ENCODE measurements at places on chromosomes 16 and 17.

GRCh38 chr17:30947796-30948195 lies 23.0 kb upstream of the RNF135 start:
- no peak for ATAC-seq

- ATAC-seq: no peak
Observed at GRCh38 chr16:48810436-48810802, 200.4 kb upstream of the N4BP1 start.

- no peak for ATAC-seq
Observed at GRCh38 chr16:25413975-25414374, 156.3 kb upstream of the ZKSCAN2 start.

DNA sequence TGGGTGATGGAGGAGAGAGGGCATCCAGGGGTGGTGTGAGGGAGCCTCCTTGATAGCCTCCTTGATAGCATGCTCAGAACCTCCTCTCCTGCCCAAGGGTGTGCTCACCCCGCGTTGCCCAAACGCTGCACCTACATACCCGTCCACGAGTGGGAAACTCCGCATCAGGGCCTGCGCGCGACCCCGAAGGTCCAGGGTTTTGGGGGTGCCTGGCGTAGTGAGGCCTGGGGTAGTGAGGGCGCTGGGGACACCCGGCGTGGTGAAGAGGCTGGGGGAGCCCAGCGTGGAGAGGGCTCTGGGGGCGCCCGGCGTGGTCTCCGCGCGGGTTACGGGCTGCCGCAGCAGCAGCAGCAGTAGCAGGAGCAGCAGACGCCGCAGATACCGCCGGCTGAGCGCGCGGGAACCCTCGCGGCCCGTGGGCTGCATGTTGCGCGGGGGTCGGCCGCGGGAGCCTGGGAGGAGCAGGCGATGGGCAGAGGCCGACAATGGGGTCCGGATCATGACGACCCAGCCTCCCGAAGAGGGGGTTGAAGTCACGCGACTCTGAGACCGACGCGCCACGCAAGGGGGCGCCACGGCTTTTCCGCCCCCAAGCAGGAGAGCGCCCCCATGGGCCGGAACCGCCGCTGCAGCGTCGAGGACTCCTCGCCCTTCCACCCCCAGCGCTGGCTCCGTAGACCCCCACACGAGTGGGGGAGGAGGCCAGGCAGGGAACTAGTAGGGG lies at the start of gene DPEP3:
TSS of gene DPEP3 (minus strand) at position 545 of the 724 bp plus-strand sequence. CDS start at position 426, 119 bp downstream.
- no peak for ATAC-seq

DNA sequence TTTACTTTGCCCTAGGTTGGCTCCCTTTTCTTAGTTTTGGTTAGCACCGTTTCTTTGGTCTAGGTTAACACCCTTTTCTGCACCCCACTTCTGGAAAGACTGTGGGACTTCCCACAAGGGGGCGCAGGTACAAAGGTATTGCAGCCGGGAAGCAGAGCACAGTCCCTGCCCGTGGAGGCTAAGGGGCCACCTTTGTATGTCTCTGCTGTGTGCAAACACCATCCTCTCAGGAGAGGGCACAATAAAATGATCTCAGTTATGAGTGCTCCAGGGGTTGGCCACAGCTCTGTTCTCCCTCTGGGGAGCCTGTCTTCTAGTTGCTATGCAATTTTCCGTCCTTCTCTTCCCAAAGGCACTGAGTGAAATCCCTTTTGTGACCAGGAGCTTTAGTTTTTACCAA lies 28.4 kb upstream of the TMC5 start:
- ATAC-seq: no peak

DNA sequence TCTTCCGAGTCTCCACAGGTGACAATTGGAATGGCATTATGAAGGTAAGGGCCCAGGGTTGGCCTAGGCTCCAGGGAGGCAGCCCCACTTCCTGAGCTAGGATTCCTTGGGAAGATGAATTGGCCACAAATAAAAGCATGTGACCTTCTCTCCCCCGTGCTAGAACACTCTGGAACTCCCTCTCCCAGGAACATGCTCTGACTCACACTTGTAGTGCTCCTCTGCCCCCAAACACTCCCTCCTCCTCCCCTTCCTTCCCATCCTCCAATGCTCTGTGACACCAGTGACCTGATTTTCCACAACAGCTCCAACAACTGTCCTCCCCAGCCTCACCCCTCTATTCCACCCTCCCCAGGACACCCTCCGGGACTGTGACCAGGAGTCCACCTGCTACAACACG lies 16.4 kb upstream of the ABCC3 start:
- peak; percentile 13 for ATAC-seq

GRCh38 chr16:23700509-23700908 lies 12.5 kb downstream of the ERN2 start:
- no peak for ATAC-seq

DNA sequence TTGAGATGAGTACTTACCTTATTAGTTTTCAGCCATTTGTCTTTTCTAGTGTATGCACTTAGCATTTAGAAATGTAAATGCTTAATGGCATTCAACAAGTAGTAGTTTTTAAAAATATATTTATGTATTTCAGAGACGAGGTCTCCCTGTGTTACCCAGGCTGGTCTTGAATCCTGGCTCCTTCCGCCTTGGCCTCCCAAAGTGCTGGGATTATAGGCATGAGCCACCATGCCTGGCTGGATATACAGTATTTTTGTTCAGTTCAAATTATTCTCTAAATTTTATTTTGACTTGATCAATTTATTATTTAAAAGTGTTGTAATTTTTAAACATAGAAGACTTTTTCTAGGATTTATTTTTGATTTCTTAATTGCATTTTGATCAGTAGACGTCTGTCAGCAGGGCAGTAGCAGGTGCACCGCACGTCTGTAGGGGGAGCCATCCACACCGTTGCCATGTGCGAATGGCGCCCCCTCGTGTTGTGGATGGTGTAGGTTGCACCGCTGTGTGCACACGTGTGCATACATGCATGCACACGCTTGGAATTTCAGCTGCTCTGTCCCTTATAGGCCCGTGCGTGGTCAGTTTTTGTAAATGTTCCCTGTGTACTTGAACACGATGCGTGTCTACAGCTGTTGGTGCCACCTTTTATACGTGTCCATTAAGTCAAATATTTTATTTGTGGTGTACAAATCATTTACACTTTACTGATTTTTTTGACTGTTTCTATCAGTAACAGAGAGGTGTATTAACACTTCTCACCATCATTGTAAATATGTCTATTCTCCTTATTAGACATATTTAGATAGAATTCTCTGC lies 30.6 kb downstream of the RPTOR start:
- peak; percentile 100 for ATAC-seq

Data from motor neuron (in vitro differentiated cells).